Endothelial cell (in vitro differentiated cells): ENCODE measurements at places on chromosomes 2 and 18. TPM values are rescaled to one million over a fixed set of nuclear protein-coding genes. Genes with fewer than 3 reads are reported as not detected.

GRCh38 chr2:119724656-119725485 is 34.9 kb upstream of the PTPN4 start:
- no peak for DNase-seq

DNA sequence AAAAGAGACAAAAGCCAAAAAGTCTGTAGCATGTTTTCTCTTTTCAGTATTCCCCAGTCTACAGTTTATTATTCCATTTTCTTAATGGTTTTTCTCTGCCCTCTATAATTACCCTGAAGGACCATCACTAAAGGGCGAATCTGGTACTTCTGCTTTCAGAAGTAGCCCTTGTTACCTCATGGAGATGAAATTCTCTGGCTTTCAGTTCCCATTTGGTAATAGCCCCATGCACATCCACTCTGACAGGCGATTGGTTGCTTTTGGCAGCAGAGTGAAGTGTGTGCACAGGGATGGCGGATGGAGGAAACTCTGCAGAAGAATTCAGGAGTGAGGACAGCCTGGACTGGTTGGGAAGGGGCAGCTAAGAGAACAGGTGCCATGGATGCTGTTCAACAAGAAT is 66.3 kb upstream of the NABP1 start:
- no peak for DNase-seq

DNA sequence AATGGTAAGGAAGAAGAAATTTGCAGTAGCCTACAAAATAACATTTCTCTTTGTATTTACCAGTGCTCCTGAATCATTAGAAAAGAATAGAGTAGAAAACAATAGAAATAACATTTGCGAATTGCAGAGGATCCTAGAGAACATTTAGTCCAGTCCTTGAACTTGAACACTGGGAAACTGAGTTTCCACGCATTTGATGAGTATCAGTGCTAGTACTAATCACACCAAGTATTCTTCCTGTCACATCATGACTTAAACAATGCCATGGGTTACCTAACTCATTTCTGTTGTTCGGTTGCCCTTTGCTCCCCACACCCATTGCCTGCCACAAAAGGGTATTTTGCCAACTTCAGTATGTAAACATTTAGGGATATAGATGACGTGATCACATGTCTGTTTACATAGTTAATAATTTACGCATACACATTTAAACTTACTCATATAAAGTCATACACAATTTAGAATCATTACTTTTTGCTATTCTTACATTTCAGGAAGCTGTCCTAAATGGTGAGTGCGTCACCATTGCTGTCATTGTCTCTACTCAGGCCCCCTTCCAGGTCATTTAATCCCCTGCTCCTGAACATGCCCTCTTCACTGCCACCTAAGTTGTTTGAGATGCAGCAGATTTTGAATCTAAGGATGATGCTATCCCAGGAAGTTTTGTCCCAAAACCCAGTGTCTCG is 42.3 kb downstream of the CRIM1 start:
- DNase-seq, result no peak

GRCh38 chr2:138615257-138615656 is 113.7 kb downstream of the SPOPL start:
- no peak for DNase-seq

DNA sequence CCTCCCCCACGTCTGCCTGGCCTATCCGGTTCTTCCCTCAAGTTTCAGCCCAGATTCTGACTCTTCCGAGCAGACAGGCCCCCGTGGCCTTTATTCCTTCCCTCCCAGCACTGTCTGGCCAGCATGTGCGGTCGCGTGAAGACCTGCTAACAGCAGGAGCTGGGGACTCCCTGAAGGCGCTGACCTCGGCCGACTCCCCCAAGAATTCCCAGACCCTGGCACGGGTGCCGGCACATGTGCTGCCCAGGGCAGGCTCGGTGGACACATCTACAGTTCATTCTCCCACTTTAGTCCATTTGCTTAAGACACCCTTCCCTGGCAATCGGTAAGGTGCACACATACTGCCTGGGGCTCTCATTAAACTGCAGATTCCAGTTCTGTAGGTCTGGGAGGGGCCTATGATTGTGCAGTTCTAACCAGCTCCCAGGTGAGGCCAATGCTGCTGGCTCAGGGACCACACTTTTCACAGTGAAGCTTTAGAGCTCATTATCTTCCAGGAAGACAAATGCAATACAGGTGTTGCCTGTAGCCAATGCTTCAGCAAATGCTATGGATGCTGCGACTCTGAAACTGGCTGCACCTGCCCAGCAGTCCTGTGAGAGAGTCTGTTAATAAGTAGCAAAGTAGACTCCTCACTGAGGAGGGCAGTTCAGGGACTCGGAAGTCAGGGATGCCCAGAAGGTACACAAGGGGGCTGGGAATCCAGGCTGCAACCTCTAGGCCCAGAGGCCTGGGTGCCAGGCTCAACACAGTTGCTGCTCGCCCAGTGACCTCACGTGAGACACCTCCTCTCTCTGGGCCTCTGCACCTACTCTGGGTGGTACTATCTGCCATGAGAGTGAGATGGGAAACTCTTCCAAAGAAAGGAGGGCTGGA is 45.4 kb upstream of the TAF1B start:
- DNase-seq, result no peak

- no peak for DNase-seq
Measured at GRCh38 chr18:33711514-33711913, 133.5 kb downstream of the ASXL3 start.

DNA sequence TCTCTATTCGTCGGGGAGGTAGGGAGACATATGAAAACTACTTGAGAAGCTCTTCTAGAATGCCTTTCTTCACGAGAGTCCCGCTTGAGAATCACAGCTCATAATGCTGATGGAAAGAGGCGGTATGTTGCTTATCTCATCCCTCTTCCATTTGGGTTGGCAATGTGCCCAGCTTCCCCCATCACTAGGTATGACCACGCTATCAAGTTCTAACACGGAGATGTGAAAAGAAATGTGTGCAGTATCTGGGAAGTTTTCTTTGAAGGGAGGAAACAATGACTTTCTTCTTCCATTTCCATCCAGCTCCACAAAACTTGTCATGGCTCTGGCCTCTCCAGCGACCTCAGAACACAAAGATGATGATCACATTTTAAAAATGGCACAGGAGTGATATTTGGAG is 742.4 kb downstream of the DCDC2C start:
- no peak for DNase-seq

DNA sequence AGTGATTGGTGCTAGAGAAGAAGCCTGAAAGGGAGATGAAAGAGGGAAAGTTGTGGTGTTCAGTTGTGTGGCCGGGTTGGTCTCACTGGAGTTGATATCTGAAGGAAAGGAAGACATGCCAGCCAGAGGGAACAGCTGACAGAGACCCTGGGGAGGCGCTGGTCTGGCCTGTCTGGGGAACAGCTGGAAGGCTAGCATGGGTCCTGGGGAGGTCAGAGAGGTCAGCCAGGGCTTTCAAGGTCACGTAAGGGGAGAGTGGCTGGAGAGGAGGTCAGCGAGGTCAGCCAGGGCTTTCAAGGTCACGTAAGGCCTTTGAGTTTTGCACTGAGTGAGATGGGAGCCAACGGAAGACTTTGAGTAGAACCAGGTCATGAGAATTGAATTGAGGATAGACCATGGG is 11.0 kb downstream of the DYSF start:
- DNase-seq, result no peak

The IL36B gene
- total RNA-seq, result not detected

The TMEM182 gene
- 6.2 TPM for total RNA-seq

The ANKRD23 gene
- 4.7 TPM for total RNA-seq

The GATA6 gene
- total RNA-seq, result 23.8 TPM

The SLC20A1 gene
- 255 TPM for total RNA-seq
